HT-29 (cell line): ENCODE measurements at places on chromosomes 2 and 18.
A peak's percentile ranks its signal among the peaks of the same experiment; 100 is the strongest.

GRCh38 chr18:69649684-69650083 is 249.0 kb downstream of the DOK6 start:
- no peak for DNase-seq

DNA sequence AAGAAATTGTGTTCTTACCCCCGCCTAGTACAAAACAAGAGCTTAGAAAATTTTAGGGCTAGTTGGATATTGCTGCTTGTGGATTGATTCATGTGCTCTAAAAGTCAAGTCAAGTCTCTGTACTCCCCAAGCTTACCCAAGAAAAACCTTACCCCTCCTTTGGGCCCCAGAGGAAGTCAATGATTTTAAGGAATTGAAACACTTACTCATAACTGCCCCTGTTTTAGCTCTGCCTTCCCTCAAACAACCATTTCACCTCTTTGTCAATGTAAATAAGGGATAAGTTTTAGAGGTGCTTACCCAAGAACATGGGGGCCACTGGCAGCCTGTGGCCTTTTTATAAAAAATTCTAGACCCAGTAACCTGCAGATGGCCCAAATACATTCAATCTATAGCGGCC is 136.6 kb upstream of the RMP24 start:
- DNase-seq: no peak

- DNase-seq: no peak
Measured at GRCh38 chr2:218873359-218874194, 7.1 kb upstream of the WNT10A start.

- DNase-seq: no peak
Measured at GRCh38 chr2:240458900-240459391, 23.5 kb downstream of the GPC1 start.

DNA sequence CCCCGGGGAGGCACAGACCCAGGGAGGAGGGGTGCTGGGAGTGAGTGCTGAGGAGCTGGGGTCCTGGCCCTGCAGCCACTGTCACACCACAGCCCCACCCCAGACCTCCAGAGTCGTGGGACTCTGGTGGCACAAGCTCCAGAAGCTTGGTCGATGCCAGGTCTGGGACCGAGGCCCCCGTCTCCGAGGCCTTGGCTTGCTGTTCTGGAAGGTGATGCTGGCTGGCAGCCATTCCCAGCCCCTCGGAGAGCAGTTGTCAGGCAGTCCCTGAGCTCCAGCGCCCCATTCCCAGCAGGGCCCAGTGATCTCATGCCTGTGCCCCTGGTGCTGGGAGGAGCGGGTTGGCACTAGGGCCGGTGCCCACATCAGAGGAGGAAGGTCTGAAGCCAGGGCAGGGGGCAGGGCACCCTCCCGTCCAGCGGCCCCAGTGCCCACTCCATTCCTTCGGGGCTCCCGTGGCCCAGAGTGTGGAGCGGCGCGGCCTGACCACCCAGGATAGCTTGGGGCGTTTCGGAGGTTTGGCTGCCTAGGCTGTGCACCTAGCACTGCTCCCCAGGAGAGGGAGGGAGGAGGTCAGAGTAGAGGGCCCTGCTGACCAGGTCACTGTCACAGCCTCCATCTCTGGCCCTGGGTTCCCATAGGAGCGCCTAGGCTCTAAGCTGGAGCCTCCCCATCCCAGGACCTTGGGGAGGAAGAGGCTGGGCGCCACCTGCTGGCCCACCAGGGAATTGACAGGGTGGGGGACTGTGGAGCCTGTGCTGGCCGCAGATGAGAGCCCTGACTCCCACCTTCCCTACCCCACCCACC is 16.8 kb upstream of the ALPI start:
- DNase-seq: peak; percentile 61
